ENCODE measurements at places on chromosomes 2 and 18.

GRCh38 chr2:44170311-44170717 is 1.6 kb downstream of the PPM1B start:
- no peak for DNase-seq

- DNase-seq = no peak
Measured at GRCh38 chr2:39549718-39550464, 112.8 kb upstream of the MAP4K3 start.

DNA sequence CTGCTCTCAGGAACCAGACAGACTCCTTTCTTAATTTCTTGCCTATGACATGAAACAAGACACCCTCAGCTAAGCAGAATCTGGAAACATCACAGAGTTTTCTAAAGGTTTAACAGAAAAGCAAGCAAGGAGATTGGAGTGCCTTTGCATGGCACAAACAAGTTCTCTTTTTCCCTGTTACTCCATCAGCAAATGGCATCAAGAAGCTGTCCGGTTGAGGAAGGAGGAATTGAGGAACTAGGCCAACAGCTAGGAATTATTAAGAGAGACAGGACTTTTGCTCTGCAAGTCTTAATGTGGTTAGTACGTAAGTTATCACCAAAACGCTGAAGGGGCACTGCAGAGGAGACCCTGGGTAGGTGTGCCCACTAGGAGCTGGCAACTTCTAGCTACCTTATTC is 53.2 kb downstream of the NEB start:
- DNase-seq = no peak

DNA sequence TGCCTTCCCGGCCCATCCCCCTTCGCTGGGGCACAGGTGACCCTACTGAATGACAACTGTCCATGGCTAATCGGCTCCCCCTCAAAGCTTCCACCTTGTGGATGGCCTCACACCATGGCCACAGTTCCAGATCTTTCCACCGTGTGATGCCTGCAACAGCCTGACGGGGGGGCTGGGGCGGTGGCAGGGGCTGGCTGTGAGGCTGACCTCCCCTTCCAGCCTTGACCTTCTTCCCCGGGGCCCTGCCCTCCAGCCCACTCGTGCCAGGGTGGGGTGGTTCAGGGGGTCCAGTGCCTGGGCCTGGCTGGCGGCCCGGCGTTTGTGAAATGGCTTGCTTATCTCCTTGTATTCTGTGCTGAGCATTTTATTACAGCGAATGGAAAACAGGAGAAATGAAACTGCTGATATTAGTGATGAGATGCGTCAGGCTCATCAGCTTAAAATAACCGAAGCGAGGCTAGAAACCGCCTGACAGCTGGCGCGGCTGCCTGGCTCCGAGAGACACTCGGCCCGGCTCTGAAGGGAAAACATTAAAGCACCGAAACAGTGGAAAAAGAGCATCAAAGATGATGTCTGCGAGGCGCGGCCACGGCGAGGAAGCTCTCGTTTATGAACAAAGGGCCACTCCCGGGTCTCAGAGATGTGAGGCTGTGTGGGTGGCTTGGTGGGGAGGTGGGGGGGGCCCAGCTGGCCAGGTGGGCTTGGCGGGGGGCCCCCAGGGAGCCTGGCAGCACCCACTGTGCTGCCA is 916 bp upstream of the PDCD1 start:
- DNase-seq = peak; percentile 74

GRCh38 chr2:54824567-54824966 is 101.1 kb downstream of the EML6 start:
- DNase-seq = no peak

DNA sequence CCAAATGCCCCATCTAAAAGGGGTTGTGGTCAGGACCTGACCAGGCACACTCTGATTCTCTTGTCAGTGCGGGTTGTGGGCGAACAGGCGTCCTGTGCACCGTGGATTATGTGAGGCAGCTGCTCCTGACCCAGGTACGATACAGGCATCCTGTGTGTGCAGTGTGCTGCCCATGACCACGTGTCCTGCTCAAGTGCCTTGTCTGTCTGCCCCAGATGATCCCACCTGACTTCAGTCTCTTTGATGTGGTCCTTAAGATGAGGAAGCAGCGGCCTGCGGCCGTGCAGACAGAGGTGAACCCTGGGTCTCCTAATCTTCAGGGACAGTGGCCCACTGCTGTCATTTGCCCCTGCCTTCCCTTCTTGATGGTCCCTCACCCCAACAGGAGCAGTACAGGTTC is 14.6 kb downstream of the PTPN18 start:
- DNase-seq = peak; percentile 45

- DNase-seq = no peak
Measured at GRCh38 chr18:13831864-13832508, 8.0 kb downstream of the MC5R start.

DNA sequence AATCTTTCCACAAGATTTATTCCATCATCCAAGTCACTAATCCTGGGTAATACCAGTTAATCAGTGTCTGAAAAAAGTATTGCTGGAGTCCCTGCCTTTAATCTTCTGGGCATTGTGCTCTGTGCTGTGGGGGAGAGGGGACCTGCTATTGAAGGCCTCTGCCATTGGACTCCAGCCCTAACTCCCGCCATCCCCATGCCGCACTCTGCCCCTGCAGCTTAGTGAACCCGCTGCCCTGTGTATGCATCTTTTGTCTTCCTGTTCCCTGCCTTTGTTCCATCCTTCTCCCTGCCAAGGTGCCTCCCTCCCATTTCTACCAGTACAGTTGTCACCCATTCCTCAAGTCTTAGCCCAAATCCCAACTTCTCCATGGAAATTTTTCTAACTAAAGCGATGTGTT is 113.8 kb upstream of the EPAS1 start:
- DNase-seq = no peak

GRCh38 chr18:34003687-34004086 is 221.0 kb downstream of the NOL4 start:
- no peak for DNase-seq

DNA sequence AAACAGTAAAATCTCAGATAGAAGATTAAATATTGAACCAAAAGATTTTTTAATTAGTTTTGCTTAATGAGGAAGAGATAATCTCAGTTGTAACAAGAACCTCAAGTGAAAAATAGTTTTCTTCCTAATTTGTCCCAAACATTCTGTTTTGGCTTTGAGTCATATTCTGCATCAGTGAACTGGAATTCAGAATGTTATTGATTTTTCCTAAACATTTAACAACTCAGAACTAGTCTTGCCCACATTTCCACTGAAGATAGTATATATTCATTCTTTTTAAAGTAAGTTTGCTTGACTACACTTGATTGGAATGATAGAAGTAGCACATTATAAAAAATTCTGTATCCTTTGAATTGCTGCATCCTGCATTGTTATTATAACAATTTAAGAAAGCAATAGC is 85.7 kb upstream of the UGP2 start:
- DNase-seq = no peak

GRCh38 chr2:26072925-26073768 is 39.3 kb downstream of the RAB10 start:
- DNase-seq = no peak

DNA sequence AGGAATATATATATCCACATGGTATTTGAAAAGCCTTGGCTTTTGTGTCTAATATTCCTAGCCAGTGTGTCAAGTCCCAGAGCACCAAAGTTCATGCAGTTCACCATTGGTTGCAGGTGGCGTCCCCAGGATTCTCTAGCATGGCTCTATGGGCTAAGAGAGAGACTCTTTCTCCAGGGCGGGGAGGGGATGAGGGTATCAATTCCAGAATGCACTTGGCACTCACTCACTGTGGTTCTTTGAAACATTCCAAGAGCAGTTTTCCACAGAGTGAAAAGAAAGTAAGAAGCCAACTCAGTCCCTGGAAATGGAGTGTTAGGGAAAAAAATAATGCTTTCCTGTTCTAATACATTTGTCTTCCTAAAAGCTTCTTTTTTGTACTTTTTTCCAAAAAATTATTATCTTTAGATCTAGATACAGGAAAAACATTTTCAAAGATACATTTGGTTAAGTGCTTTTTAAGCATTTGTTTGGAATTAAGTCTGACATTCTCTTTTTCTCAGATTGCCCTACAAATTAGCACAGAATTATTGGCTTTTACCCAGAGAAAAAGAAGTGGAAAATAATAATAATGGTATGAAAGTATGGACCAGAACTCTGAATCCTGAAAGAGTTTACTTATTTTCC is 239.9 kb downstream of the PAX3 start:
- no peak for DNase-seq

GRCh38 chr2:178450524-178450773 is 526 bp downstream of the PRKRA start:
- peak; percentile 89 for DNase-seq

DNA sequence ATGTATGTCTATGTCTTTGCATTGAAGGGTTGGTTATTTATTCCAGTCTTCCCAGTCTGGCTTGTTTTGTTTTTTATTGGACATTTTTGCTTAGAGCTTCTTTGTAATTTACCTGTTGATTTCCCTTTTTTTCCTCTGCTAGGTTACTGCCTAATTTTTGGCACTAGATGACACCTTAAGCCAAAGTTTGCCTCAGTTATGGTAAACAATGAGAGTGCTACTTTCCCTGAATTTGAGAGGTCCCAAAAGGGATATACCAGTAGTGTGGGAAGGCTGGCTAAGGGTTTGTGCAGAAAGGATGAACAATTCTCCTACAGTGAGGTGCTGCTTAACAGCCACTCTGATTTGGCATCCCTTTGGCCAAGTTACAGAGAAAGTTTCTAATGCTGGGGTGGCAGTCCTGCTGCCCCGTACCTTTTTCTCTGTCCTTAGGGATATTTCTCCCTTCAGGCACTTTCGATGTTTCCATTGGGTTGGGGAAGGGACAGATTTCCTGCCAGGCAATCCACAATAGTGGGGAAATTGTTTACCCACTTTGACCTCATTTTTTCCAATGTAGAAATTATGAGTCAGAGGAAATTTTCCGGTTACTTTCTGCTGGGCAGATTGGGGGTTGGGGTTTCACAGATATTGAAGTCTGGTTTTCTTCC is 354.9 kb downstream of the PTPRM start:
- DNase-seq = no peak

GRCh38 chr2:133063775-133064174 is 393.8 kb upstream of the LYPD1 start:
- no peak for DNase-seq

GRCh38 chr2:146572598-146572997 is 1272.2 kb upstream of the ACVR2A start:
- no peak for DNase-seq

- DNase-seq = no peak
Measured at GRCh38 chr2:159963700-159964099, 98.7 kb downstream of the PLA2R1 start.

DNA sequence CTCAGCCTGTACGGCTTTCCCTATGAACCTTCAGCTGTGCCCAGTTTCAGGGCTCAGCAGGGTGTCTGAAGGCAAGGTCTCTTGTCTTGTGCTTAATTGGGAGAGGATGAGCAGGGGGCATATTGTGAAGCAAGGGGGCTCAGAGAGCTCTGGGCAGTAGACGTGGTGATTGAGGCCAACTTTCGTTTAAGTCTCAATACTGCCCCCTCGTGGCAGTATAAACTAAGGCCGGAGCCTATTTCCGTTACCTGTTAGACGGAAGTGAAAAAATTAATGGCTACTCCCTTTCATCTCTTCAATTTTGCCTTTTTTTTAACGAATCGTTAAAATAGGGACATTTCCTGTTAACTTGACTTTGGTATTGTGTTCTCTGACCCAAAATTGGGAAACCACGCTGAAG is 193.4 kb downstream of the TDRD15 start:
- no peak for DNase-seq

DNA sequence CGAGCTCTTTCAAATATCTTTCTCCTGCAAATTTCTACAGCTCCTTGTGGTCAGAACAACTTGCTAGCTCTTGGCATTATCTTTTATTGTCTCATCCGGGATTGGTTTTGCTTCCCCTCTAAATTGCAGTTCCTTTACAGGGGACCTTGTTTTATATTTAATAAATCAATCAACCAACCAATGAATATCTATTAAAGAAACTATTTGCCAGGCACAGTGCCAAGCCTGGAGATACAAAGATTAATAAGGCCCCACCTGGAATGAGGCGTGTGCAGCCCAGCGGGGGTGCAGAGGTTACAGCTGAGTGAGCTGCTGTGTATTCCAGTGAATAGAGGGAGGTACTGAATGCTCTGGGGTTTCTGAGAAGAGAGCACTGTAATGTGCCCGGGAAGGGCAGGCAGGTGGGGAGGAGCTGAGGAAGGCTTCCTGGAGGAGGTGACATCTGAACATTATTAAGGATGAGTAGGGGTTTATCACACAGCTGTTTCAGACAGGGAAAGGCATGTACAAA is 51.8 kb downstream of the LIPG start:
- DNase-seq = no peak

DNA sequence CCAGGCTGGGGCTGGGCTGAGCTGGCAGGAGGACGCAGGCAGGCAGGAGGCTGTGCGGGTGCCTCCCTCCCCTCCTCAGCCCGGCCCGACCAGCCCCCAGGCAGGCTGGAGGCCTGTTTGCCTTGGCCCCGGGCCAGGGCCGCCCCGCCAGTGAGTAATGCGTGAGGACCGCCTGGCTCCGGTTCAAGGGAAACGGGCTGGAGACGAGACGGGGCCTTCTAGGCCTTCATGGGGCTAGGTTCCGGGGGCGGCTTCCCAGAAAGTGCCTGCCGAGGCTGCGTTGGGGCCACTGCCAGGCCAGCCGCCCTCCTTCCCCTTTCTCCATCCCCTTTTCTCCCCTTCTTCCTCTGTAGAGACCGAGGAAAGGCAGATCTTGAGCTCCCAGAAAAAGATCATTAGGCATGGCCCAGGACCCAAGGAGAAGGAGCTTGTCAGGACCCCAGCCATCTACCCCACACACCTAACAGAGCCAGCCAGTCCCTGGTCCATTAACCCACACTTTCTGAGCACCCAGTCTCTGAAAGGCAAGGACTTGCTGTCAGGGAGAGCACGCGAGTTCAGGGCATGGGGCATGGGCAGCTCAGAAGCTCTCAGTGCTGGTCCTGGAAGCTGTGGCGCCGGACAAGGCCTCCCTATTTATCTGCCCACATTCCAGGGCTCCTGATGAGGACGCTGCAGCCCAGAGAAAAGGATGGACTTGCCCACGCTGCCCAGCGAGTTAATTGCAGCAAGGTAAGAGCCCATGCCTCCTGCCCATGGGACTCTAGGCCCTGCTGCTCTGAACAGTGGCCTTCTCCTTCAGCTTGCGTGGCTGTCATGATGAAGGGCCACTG is 48.5 kb downstream of the SMAD7 start:
- peak; percentile 16 for DNase-seq

- DNase-seq = no peak
Measured at GRCh38 chr2:145682546-145683157, 1162.7 kb upstream of the ZEB2 start.

GRCh38 chr2:102677244-102678215 is 58.2 kb downstream of the SLC9A2 start:
- no peak for DNase-seq

DNA sequence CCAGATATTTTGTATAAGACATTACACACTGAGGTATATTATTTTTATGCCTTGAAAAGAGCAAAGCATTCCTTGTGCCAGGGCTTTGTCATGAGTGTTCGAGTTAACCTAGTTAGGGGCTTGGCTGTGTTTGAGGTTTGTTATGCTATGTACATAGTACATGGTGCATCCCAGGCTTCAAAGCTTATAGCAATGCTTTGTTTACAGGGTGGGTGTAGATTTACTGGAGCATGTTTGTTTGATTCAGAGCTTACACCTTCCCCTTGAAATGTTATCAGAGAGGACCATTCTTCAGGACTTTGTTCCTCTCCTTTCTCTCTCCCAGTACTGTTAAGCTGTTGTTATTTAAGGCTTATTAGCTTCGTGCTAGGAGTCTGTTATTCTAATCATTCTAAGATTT is 738.7 kb upstream of the LRRTM4 start:
- DNase-seq = no peak

Data from activated T-cell treated with anti-CD3 and anti-CD28 coated beads, Interleukin-2, amount 50 U/mL, for 1 hour (primary cell).